ENCODE measurements at places on chromosomes 12 and 14.

- no peak for DNase-seq
Observed at GRCh38 chr14:52077256-52077979, 8.6 kb upstream of the NID2 start.

DNA sequence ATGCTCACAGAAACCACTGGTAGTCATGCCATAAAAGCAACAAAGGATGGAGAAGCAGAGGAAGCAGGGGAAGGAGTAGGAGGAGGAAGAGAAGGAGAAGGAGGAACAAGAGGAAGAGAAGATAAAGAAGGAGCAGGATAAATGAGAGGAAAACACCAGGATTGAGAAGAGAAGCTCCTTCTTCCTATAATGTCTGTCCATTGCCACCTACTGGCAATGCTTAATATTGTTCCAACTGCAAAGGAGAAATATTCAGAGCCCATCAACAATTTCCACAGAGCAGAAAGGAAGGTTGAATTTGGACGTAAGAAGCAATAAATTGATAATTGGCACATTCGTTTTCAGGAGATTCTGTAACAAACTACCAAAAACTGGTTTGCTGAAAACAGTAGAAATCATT, 898.4 kb downstream of the SLC16A7 start:
- DNase-seq, result no peak

DNA sequence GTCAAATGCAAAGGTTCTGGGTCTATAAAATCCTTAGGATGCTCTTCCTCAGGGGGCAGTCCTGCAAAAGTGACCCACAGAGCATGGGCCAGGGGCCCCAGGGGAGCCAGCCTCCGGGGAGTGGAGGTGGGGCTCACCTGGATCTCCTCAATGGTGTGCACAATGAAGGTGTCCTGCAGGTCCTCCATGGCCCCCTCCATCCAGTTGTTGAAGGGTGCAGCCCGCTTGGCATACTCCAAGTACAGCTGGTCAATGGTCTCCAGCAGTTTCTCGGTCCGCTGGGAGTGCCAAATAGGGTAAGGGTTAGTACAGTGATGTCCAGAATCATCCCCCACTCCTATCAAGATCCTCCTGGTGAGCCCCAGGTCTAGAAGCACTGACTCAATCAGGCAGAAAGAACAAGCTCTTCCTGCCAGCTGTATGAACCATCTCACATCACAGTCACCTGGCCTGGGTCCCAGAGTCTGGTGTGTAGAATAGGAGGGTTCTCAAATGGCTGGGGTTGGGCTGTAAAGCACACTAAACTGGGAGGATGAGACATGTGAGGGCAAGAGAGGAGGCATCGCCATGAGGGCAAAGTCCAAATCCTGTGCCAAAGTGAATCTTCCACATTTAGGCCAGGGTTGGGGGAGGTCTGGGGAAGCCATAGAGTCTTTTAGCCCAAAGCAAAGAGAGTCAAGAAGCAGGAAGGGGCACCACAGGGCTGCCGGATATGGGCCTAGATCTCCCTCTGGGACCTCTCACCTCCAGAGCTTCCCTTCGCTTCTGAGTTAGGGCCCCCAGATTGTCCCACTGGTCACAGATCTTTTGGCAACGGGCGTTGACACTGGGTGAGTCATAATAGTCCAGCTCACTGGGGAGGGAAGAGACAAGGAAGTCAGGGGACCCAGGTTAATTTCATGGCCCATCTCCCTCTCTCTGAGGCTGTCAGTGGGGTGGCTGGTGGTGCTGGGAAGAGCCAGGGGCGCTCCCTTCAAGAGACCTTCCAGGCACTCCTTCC, 91.5 kb upstream of the ZFP36L1 start:
- no peak for DNase-seq

- no peak for DNase-seq
Observed at GRCh38 chr14:81314443-81315175, 85.5 kb downstream of the STON2 start.

- peak; percentile 42 for DNase-seq
Observed at GRCh38 chr12:663293-663871, at the start of gene NINJ2. TSS of gene NINJ2 (minus strand) at chr12:663445. CDS start at chr12:663360, 85 bp downstream.

- DNase-seq, result no peak
Observed at GRCh38 chr14:55977392-55978150, 140.6 kb upstream of the PELI2 start.

GRCh38 chr14:92914087-92914656, 8.8 kb upstream of the CHGA start:
- DNase-seq, result peak; percentile 62

DNA sequence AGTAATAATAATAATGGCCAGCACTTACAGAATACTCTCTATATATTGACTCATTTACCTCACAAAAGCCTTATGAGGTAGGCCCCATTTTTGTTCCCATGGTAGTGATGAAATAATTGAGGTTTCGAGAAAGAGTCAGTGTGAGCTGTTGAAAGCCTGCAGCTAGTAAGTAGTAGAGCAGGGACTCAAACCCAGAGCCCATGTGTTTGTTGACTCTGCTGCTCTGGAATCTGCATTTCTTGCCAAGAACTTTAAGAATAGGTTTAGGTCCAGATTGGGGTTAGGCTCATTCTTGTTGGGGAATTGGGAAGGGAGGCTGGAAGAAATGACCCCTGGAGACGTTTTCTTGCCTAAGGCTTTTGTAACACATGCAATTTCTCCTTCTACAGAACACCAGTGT, 27.9 kb downstream of the DYRK4 start:
- DNase-seq, result no peak

DNA sequence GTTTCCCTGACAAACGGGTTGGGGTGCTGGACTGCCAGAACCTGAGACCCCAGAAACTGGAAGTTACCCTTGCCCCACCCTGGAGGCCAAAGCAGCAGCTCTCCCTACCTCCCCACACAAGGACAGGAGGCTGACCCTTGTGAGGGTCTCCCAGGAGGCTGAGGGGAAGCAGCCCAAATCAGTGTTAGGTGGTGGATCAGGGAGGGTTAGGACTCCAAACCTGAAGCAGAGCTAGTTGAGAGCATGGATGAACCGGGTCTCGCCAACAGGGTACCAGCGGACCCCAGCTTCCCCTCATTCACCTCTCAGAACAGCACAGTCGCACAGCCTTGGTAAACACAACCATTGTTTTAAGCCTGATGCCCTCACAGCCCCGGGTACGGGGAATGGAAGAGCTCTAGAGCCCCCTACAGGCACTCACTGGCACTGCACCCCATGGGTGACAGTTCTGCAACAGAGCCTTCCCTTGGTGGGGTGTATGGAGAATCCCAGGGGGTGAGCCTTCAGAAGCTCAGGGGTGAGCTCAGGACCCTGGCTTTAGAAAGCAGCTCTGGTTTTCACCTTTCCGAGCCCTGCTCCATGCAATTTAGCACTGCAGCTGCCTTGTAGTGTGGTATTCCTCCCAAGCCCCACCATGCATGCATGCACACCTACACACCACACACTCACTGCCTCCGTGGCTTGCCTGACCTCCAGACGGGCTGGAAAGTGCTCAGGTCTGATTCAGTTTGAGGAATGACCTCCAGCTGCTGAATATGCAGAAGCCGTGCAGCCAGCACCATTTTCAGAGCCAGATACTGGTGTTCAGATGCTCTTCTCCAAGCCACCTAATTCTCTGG, 11.2 kb downstream of the ESRRB start:
- peak; percentile 76 for DNase-seq

All from activated CD4-positive, alpha-beta memory T cell treated with anti-CD3 and anti-CD28 coated beads for 36 hours (primary cell).